Stimulated activated CD4-positive, alpha-beta T cell treated with anti-CD3 and anti-CD28 coated beads, Interleukin-1b, Interleukin-23, amount 100 ng/mL, for 4 hours (primary cell): ENCODE measurements at places on chromosomes 5 and 9.

- DNase-seq: no peak
Observed at GRCh38 chr9:13450723-13451122, 171.2 kb upstream of the MPDZ start.

- DNase-seq: no peak
Observed at GRCh38 chr9:91658513-91659105, 235.0 kb upstream of the NFIL3 start.

DNA sequence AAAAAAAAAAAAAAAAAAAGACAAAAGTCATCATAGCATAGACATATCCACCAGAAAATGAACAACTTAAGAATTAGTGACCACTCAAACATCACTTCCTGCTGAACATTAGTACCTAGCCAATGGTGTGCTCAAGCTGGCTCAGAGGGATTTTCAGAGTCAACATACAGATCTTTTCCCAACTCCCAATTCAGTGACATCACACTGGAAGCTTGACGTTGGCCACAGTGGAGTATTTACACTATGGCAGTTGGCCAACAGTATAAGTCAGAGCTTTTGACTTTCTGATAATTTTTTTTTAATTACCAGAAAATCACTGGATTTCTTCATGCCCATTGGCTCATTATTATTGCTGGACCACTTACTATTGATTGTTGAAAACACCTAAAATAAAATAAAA lies 383.5 kb downstream of the ARHGEF28 start:
- no peak for DNase-seq

DNA sequence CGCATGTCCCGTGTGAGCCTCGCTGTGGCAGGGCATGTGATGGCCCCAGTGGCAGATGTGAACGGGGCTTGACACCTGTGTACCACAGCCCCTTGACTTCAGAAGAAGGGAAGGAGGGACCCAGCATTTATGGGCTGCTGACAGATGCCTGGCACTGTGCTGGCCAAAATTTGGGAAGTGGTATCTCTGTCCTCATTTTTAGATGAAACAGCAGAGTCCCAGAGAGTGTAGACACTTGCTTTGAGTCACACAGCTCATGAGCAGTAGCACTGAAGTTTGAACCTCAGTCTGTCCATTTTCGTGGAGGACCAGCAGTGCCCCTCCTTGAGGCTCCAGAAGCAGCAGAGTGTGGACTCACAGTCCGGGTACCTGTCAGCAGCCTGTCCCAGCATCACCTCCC lies 16.5 kb downstream of the NEK6 start:
- DNase-seq: no peak

- DNase-seq: no peak
Observed at GRCh38 chr5:132239776-132240175, 12.1 kb upstream of the P4HA2 start.

- DNase-seq: no peak
Observed at GRCh38 chr5:113891491-113891890, 378.0 kb downstream of the YTHDC2 start.

- no peak for DNase-seq
Observed at GRCh38 chr5:4873652-4874051, 266.5 kb upstream of the ADAMTS16 start.

GRCh38 chr9:109107402-109108240 lies 12.1 kb downstream of the TMEM245 start:
- no peak for DNase-seq

GRCh38 chr9:19231904-19232822 lies 1.7 kb downstream of the DENND4C start:
- no peak for DNase-seq
